Stimulated activated naive CD8-positive, alpha-beta T cell treated with anti-CD3 and anti-CD28 coated beads, Interleukin-15, Interleukin-2, amounts not matched to agents 100 U/mL and 50 U/mL, for 24 hours (primary cell): ENCODE measurements at places on chromosomes 6 and 20.

DNA sequence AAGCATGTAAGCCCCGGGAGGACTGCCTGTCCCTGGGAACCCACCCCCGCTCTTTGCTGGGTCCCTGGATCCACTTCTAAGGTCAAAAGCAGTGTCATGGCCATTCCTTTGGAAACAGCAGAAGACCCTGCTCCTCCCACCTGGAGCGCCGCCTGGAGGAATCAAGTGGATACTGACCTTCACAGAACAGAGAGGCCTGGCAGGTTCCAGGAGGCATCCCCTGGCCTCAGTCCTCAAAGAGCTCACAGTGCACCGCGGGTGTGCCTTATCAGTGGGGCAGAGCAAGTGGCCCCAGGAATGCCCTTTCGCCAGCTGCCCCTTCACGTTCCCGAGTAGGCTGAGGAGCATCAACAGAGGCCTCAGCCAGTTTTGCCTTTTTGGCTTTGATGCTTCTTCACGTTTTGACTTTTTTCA is 11.1 kb upstream of the SLC4A11 start:
- DNase-seq, result no peak

GRCh38 chr20:740162-740561 is 28.1 kb downstream of the SLC52A3 start:
- no peak for DNase-seq

DNA sequence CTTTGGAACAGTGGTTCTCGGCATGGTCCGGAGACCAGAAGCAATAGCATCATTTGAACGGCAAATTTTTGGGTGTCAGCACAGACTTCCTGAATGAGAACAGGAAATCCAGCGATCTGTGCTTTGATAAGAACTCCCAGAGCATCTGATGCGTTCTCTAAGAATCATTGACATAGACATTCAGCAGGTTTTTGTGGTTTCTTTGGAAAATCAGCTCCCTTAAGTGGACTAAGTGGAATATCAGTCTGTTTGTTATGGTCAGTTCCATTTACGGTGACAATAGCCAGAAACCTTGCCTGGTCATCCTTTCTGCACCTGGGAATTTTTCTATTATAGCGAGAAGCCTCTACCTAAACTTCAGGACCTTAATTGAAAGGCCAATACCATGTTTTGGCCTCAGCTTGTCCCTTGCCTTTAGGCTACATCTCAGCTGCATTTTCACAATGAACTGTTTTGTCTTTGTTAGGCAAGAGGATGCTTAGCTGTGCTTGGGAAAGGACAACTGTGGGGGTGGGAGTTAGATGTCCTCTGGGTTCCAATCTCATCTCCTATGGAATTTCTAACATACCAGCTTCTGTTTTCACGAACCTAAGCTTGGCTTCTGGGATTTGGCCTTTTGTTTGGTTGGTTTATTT is 299.7 kb downstream of the CDKAL1 start:
- DNase-seq, result no peak

GRCh38 chr20:48892891-48893290 is 28.6 kb upstream of the ARFGEF2 start:
- DNase-seq, result no peak

- no peak for DNase-seq
These were observed 2.2 kb downstream of the KCNB1 start for GRCh38 chr20:49480236-49480635.

DNA sequence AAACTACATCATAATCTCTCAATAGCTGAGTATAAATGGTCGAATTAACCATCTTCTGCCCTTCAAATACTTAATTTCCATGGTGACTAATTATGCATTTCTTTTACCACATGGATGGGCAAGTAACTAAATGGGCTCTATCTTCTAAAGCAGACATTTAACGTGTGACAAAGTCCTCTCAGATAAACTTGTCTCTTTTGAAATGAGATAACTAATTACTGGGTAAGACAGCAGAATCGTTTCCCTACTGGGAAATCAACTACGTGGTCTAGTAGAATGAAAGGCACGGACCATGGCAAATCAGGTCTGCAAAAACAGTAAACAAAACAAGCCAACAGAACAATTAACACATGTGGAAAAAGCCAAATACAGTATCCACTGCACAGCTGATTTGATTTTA is 137.7 kb downstream of the BACH2 start:
- DNase-seq, result no peak

GRCh38 chr6:127515234-127515793 is 3.8 kb downstream of the MTCL3 start:
- DNase-seq, result no peak

DNA sequence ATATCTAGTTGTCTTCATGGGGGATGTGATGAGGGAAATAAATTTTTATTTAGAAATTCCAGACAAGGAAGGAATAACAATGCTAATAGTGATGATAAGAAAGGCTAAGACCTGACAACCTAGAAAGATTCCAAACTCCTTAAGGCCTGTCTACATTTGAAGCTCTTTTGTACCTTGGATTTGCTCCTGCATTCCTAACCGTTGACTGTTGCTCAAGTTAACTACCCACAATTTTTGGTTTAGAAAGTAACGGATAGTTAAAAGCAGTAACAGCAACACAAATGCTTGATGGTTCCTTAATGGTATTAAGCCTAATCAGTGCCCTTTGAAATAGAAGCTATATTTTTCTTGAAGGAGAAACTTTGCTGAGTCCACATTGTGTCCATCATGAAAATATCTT is 52.9 kb downstream of the TRMT11 start:
- DNase-seq, result no peak

DNA sequence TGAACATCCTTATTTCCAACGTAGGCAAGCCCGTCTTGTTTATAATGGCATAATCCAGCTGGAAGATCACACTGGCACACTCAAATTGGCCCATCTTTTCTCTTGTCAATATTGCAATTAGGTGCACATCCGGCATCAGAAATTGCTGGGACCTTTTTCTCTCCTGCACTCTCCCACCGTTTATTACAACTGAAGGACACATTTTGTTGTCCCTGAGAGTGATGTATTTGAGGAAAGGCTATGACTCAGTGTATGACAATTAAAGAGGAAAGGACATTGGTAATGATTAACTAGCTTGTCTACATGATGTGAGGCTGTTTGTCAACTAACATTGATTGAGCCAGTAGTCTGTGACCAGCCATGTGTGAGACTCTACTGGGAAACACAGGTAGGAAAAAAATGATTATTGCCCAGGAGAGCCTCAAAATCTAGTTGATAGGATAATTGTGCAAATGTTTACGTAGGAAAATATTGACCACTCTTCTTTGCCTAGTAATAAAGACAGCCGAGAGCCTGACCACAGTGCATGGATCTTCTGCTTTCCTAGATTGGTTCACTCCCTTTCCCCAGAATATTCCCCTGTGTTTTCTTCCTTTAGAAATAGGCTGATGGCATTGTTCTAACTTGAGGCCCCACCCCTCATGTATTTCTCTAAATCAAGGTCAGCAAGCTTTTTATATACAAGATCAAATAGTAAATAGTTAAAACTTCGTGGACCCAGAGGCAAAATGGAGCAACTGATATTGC is 230.0 kb upstream of the BTBD3 start:
- no peak for DNase-seq

- no peak for DNase-seq
These were observed 37.5 kb upstream of the LCA5 start for GRCh38 chr6:79574630-79575225.

- no peak for DNase-seq
These were observed 131.8 kb upstream of the PTPN1 start for GRCh38 chr20:50378170-50379000.

- no peak for DNase-seq
These were observed 6.9 kb downstream of the DNAH8 start for GRCh38 chr6:38722038-38722437.

DNA sequence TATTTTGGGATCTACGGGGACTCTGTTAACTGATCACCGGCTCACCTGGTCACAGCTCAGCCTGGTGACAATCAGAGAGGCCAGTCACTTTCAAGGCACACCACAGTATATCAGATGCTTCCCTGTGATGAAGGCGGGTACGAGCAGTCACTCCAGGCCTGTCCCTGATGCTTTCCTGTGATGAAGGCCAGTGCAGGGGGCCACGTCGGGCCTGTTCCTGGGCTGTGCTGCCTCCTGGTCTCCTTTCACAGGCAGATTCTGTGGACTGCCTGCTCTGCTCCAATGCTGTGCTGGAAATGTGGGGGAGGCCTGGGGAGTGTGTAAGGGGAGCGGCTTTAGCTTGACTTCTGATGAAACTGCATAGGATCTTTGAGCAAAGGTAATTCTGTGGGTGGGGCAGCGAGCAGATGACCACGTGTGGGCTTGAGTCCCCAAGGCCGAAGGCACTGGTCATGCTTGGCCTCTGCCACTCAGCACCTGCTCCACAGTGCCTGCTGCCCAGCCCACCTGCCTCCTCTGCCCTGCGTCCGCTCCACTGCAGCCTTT is 372.6 kb downstream of the TAF4 start:
- no peak for DNase-seq

DNA sequence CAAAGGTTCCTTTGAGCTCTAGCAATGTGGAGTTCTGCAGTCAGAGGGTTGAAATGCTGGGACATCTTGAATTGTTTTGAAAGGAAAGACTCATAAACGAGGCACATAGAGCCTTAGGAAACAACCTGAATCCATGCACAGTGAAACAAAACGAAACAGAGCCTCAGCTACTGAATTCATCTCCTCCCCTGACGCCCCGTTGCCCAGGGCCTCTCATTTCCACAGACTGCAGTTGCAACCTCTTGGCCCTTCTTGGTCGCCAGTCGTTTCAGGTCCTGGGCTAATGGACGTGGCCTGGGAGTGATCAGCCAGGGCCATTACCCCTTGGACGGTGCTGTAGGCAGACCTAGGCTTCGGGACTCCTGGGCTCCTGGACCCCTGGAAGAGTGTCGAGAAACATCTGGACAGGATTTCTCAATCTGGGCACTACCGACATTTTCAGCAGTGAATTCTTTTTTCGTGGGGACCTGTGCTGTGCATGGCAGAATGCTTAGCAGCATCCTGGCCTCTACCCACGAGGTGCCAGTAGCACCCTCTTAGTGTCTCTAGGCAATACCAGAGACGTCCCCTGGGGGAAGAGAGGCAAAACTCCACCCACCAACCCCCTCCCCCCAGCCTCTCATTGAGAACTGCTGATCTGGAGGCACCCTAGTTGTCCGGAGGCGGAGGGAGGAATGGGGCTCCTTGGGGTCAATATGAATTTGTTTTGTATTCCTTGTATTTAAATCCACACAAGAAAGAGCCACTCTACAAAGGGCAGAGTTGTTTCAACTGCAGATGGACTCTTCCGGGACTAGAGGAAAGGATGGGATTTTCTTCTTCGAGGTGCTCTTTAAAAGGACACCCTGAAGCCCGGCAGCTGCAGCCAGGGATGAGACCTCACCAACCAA is 50.2 kb downstream of the TMEM242 start:
- DNase-seq, result peak; percentile 24

DNA sequence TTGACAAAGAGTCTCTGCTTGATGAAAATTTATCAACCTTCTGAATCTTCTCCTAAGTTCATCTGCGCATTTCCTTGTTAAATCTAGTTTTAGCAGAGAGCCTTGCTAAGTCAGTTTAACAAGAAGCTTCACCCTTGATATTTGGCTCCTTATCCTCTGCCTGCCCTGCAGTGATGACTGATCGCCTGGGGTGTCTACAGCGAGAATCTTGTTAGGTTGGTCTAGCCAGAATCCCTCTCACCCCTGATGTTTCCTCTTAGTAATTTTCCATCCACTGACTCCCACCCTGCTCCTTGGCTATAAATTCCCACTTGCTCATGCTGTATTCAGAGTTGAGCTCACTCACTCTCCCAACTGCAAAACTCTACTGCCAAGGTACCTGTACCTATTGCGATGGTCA is 114.1 kb downstream of the TENT5A start:
- no peak for DNase-seq

DNA sequence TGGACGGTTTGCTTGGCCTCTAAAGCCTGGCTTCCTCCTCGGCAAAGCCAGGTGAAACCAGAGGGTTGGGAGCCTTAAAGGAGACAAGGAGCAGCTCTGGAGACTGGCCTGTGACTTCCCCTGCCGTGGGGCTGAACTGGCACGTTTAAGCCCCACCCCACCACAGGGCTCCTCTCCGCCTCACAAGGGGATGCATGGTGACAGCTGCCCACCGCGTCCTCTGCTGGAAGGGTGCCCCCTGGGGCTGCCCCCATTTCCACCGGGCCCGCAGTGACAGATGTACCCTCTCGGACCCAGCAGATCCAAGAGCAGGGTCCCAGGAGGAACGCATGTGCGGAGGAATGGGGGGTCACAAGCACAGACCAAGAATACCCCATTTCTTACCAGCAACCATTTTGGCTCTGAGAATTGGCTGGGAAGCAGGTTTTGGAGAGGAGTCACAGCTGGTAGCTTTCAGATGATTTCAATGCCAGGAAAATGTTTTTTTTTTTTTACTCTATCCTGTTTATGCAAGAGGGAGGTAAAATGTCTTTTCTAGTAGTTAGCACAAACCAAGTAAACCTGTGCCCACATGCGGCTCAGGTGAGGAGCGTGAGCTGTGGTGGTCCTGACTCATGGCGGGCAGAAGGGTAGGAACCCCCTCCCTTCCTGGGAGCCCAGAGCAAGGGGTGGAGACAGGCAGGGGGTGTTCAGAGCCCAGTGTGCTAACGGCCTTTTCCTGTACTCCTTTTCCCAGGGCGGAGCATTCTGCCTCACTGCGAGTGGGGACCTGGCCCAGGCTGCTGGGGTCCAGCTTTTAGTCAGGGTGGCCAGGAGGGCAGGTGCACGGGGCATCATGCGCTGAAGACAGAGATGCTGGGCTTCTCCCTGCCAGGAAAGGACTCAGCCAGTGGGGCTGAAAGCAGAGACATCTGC is 33.0 kb downstream of the FRMD1 start:
- no peak for DNase-seq

GRCh38 chr20:621125-621756 is 11.1 kb upstream of the TCF15 start:
- no peak for DNase-seq

GRCh38 chr6:5084360-5084780 is 771 bp upstream of the PPP1R3G start:
- peak; percentile 8 for DNase-seq

DNA sequence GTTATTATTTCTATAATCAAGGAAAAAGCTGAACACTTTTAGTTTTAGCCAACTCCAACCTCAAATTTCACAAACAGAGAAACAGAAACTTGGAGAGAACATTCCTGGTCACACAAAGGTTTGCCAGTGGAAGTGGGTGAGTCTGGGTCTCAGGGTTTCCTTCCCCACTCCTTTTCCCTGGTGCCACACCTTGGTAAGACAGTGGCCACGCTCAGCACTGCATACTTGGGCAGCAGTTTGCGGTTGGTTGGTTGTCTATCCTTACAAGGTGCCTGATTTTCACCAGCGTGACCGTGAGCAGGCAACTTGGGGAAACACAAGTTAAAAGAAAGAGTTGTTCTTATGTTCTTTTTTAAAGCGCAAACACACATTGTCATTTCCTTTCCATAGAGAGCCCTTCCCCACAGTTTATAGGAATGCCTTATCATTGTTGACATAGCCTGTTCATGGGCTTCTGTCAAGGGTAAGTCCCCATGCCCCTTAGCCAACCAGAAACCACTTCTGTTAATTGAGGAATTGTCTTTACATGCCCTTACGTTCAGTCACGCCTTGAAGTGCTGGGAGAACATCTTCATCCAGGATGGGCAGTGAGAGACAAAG is 82.2 kb downstream of the RIN2 start:
- DNase-seq, result no peak

DNA sequence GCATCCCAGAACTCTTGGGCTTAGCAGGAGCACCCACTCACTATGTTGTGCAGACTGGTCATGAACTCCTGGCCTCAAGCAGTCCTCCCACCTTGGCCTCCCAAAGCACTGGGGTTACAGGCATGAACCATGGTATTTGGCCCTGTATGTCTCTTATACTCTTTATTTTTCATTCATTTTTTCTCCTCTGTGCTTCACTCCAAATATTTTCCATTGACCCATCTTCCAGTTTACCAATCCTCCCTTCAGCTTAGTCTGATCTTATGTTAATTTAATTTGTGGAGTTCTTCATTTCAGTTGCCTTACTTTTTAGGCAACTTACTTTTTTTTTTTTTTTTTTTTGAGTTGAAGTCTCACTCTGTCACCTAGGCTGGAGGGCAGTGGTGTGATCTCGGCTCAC is 79.5 kb downstream of the EZR start:
- no peak for DNase-seq
